ENCODE measurements at places on chromosomes 16 and 17.

- DNase-seq, result peak; percentile 32
Observed at GRCh38 chr16:83137326-83137781, 510.6 kb downstream of the CDH13 start.

GRCh38 chr17:50094243-50094752, 853 bp upstream of the PDK2 start:
- DNase-seq, result peak; percentile 81

DNA sequence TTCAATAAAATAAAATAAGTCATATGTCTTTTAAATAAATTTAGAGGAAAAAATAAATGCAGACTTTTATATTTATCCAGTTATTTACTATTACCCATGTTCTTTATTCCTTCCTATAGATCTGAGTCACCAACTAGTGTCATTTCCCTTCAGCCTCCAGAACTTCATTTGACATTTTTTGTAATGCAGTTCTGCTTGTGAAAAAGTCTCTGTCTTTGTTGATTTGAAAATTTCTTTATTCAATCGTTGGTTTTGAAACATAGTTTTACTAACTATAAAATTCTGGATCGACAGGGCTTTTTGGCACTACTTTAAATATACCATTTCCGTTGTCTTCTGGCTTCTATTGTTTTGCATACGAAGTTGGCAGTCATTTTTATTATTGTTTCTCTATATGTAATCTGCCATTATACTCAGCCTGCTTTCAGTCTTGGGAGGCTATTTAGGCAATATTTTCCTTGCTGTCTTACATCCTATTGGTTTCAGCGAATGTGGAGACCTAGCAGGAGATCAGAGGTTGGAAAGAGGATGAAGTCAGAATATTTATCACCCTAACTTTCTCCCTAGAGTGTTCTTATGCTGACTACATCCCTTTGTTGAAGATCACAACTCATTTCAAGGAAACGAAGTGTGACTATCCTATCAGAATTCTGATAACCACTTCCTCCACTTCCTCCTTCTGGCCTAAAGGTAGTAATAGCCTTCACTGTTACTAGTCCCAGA, 42.0 kb upstream of the SLC6A2 start:
- no peak for DNase-seq

- no peak for DNase-seq
Observed at GRCh38 chr16:7315813-7316212, 16.8 kb upstream of the RBFOX1 start.

- DNase-seq, result no peak
Observed at GRCh38 chr17:57517632-57518456, 227.3 kb downstream of the CCDC182 start.

- DNase-seq, result peak; percentile 91
Observed at GRCh38 chr16:90019543-90020259, 445 bp upstream of the DBNDD1 start.

DNA sequence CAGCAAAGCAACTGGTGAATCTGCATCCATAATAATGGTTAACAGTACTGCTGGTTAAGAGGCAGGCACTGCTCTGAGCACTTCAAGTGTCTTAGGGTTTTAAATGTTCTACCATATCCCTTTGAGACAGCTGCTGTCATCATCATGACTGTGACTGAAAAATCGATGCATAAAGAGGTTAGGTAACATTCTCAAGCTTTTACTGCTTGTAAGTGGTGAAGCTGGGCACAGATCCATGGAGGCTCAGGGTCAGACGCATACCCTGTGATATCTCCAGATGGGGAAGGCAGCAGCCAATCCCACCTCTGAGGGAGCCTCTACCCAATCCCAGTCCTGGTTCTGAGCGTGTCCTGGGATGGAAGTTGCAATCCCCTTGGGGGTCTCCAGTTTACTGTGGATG, 57.6 kb upstream of the SOX9 start:
- DNase-seq, result no peak

DNA sequence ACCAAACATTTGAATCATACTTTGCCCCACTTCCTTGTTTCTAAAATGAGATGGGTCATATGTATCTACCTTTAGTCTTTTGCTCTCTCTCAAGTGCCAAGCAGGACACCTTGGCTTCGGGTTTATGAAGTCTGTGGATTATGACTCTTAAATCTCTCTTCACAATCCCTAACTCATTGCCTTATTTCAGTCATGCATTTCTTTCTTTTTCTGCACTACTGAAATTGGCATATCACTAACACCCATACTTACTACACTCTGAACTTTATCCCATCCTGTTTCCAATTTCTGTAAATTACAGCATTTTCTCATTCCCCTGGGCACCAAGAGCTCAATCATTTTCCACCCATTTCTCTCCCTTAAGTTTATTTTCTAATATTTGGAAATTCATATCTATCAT, 42.0 kb downstream of the ABCA9 start:
- no peak for DNase-seq

- DNase-seq, result no peak
Observed at GRCh38 chr17:30239089-30239462, 3.6 kb upstream of the SLC6A4 start.

DNA sequence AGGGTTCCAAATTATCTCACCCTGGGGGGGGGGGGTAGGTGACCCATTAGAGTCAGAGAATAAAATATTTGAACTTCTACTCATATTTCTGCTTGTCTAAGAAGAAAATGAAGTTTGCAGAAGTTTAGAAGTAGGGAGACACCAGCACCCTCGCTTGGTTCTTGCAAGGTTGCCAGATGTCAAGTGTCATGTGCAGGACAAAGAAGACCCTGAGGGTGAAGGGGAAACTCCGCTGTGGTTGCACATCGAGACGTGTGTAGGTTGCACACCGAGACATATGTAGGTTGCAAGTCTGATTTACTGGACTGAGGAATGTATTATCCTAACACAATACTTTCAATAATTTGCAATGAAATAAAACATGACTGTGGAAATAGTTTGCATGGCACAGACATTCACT, 42.4 kb upstream of the IRF8 start:
- no peak for DNase-seq

- no peak for DNase-seq
Observed at GRCh38 chr16:79725051-79725450, 124.5 kb upstream of the MAF start.

DNA sequence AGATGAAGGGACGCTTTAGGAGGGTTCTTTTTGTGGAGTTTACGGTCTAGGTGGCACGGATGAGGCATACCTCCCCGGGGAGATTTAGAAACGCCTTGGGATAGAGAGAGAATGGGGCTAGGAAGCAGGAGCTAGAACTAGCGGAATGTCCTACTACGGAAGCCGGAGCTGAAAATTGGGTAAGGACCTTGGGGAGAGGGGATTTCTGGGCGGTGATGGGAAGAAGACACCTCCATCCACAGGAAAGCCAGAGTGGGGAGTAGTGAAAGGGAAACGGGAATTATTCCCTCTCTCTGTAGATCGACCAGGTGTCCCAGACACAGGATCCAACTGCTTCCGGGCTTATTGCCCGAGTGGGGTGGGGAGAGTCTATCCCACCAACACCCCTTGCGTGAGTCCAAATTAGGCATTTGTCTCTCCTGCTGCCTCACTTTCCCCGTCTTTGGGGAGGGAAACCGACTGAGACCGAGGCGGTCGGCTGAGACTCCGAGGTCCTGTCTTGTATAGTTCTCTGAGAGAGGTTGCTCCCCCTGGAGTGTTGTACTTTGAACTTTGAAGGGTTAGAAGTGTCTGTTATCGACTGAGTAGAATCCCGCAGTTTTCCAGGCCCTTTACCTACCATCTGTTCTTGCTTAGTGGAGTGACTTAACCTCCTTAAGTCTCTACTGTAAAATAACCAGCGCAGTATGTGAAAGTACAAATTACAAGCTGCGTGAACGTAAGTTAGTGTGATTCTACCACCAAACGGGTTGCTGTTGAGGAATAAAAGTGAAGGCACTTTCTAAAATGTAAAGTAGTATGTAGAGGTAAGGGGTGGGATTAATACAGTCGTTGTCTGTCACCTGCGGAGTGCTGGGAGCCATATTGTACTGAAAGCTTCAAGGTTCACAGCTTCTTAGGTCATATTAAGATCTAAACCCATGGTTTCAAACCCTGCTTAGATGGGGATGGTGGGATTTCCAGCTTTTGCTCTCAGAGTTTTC, 1.0 kb downstream of the RSPRY1 start:
- DNase-seq, result peak; percentile 52

DNA sequence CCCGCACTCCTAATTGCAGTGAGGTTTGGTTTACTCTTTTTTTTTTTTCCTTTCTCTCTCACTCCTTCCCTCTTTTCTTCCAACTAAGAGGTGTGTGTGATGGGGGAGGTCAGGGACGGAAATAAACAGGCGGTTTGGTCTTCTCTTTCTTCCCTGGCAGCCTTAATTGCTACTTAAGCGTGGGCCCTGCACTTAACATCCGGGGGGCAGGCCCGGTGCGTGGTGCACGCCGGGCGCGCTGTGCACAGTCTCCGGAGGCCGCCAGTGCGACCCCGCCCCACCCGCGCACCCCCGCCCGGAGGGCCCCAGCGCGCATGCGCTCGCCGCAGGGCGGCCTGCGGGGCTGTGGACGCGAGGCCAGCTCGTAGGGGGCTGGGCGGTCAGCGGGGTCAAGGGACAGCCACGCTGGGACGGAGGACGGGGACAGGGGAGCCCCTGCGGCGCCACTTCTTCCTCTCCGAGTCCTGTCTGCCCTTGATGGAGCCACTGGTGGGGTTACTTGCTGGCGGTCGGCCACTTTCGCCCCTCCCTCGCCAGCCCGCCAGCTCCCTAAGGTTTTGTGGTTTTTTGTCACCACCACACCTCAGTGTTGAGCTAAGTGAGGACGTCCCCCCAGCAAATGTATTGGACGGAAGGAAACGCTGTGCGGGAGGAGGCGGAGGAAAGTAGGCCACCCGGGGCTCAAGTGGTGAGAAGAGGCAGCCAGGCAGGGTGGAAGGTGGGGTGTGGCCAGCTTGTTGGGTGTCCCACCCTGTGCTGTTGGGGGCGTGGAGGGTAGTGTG, 120.9 kb downstream of the MRM1 start:
- DNase-seq, result peak; percentile 66

DNA sequence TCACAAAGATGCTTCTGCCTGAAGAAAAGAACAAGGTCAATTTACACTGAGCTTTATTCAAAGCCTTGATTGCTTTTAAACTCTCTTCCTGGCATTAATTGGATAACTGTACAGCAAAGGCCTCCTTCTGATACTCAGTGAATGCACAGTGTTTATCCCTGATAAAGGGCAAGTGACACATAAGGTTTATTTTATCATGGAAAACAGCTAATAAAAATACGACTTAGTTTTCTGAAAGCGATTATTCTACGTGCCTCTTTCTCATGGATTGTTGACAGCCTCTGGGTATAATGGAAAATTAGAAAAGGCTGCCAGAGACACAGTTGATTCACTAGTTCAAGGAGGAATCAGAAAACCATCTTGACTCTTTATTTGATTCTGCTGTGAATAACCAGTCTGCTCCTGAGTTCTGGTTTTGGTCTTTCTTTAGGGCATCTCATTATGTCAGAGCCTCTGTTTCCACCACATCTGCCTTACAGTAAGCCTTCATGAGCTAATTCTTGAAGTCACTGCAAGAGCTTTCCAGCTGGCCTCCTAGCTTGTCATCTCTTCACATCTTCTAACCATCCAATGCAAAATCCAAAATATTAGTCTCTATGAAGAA, 212.9 kb downstream of the CNTNAP4 start:
- DNase-seq, result no peak

- DNase-seq, result no peak
Observed at GRCh38 chr16:86244158-86244557, 266.2 kb upstream of the FOXF1 start.
